HFFc6 (cell line): ENCODE measurements at places on chromosomes 7 and 10.
A peak's percentile ranks its signal among the peaks of the same experiment; 100 is the strongest.

- no peak for DNase-seq
Observed at GRCh38 chr7:117837841-117838240, 35.4 kb downstream of the CTTNBP2 start.

GRCh38 chr7:23207884-23208283 is 26.0 kb downstream of the NUP42 start:
- DNase-seq: no peak

DNA sequence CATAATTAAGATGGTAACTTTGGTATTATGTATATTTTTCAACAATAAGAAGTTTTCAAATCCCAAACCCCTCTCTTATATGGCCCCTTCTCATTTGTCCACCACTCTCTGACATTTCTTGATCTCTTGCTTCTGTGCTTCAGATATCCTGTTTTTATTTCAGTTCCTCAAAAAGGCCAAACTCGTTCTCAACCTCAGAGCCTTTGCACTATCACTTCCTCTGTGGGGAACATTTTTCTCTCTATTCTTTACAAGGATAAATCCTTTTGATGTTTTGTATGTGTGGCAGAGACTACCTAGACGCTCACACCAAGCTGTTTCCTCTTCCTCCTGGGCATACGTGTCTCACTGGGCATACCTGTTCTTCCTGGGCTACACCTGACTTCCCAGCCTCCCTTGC is 54.2 kb upstream of the FRMD4A start:
- no peak for DNase-seq

- DNase-seq: no peak
Observed at GRCh38 chr10:121721257-121721656, 123.0 kb upstream of the FGFR2 start.

DNA sequence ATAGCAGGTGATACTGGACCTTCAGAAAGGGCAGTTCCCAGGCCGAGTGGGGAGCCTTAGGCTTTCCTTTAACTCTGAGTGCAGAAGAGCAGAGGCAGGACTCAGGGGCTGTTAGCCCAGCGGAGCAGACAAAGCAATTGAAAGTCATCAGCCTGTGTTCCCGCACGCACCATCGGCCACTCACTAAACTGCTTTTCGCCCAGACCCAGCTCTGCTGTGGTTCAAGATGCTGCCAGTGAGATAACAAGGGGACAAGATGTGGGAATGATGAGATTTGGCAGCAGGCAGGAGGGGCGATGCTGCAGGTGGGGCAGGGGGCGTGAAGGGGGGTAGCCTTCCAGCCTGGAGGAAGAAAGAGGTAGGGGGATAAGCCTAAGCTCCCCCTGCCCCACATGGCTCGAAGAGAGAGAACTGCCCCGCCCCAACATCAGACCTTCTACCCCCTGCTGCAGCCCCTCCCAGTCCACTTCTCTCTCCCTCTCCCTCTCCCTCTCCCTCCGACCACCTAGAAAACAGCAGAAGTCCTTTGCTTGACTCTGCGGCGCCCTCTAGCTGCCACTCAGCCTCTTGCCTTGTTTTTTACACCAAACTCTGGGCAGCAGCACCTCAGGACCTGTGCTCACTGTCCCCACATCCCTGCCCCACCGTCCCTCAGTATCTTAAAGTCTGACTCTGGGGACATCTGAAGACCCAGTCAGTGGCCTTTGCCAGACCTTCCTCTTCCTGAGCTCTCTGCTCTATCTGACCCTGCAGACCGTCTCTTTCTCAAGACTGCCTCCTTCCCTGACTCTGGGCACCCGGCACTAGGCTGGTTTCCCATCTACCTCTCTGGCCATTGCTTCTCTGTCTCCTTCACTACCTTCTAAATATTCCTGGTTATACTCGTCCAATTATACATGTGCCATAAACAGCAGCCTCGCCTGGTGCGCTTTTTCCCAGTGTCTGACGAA is 110.5 kb downstream of the C10orf105 start:
- peak; percentile 21 for DNase-seq
